ENCODE measurements at places on chromosomes 3 and 15.

DNA sequence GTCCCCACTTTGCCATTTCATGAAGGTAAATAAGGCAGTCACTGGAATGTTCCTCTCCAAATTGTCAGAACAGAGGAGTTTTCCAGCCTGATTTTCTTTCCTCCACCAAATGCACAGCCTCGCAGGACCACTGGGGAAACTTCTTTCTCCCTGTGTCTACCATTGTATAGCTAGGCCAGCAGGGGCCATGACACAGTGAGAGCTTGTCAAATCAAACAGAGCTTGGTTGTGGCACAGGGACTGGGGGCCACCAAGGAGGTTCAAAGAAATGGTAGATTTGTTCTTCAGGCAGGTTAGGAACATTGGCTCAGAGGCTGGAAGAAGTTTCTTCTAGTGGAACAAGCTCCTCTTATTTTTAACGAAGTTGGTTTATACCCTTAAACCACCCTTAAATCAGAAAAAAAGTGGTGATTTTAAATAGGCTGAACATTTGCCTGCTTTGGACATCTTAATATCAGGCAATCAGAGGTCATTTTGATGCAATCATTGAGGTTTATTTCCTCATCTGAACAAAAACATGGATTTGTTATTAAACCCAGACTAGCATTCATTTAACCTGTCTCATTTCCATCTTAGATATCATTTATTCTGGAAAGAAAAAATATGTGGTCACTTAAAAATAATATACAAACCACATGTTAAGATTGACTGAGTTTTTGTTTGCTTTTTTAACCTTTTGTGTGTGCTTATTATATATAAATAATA, 105.6 kb downstream of the GTPBP8 start:
- H3K4me3 ChIP-seq = no peak overlapping the region
- peaks cover 2% of the 10 kb centered on the region for H3K27me3 ChIP-seq
- DNase-seq = no peak
- no peaks in the 10 kb centered on the region for H3K36me3 ChIP-seq
- H3K27ac ChIP-seq = no peak overlapping the region

GRCh38 chr3:171851660-171852058, 8.5 kb downstream of the TMEM212 start:
- peaks cover 8% of the 10 kb centered on the region for H3K4me1 ChIP-seq
- no peak overlapping the region for H3K27ac ChIP-seq
- H3K27me3 ChIP-seq = peaks cover 7% of the 10 kb centered on the region
- no peak for DNase-seq
- no peaks in the 10 kb centered on the region for H3K36me3 ChIP-seq
- no peak overlapping the region for H3K4me3 ChIP-seq

- H3K4me3 ChIP-seq = no peak overlapping the region
- DNase-seq = no peak
- H3K36me3 ChIP-seq = no peaks in the 10 kb centered on the region
- H3K27me3 ChIP-seq = peaks cover 1% of the 10 kb centered on the region
Observed at GRCh38 chr15:78315686-78316282, 16.4 kb upstream of the SKIC8 start.

GRCh38 chr3:180617049-180617448, 15.1 kb downstream of the TTC14 start:
- H3K36me3 ChIP-seq = peaks cover 46% of the 10 kb centered on the region
- no peak for DNase-seq
- no peaks in the 10 kb centered on the region for H3K27me3 ChIP-seq
